ENCODE measurements at places on chromosomes 3 and 15. TPM values are rescaled to one million over a fixed set of nuclear protein-coding genes. Genes with fewer than 3 reads are reported as not detected.

DNA sequence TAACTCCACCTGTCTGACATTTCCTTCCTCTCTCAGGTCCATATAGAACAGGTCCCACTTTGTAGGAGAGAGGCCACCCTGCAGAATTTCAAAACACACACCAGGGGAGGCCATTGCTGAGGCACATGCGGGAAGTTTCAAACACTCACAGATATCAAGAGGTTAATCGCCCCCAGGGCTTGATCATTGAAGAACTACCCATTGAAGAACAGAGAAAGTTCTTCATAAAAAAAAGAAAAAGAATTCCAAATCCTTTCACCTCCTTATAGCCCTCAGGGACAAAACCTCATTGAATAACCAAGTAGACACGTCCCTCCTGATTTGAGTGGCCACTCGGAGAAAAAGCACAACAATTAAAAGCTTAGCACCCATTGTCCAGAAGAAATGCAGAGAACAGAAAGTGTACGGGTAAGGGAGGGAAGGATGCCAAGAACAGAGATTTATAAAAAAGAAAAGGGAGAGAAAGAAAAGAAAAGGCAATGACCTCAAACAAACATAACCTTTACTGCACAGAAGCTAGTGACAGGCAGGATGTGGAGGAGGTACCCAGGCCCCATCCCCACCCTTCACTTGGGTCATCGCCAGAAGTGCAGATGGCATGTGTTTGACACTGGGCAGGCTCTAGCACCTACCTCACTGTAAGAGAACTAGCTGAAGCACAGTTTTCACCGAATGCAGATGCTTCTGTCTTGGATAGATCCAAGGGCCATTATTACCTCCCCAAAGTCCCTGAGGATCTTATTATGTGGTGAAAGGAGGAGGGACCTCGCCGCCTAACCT lies 112.3 kb upstream of the HES1 start:
- H3K27ac ChIP-seq: no peak overlapping the region
- no peak overlapping the region for H3K4me3 ChIP-seq
- H3K36me3 ChIP-seq: no peaks in the 10 kb centered on the region

DNA sequence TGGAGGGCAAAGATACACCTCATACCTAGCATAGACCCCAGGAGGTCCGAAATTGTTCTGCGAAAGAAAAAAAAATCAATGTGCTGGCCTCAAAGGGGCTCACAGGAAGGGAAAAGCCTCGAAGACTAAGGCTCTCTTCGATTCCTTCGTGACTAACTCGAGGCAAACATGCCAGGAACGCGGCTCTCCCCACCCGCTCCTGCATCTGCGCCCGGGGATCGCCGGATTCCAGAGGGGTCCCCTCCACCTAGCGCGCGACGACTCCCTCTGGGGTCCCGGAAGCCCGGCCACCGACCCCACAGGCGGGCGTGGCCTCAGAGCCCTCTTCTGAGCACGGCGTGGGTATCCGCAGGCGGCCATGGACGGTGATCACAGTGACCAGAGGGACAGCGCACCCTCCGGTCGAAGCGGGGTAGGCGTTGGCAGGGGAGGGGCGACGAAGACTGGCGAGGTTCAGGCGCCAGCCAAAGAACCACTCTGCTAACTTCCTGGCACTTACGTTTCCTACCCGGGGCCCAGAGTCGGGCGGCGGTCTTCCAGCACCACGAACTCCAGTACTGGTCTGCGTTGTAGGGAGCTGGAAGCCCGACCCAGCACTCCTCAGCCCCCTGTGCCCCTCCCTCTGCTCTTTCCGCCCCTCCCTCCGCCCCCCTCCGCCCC lies 515 bp upstream of the EIF3J start:
- H3K4me1 ChIP-seq: peaks cover 19% of the 10 kb centered on the region
- peak overlapping the region; percentile 88 for H3K4me3 ChIP-seq
- H3K27me3 ChIP-seq: no peaks in the 10 kb centered on the region

RPP25 gene
- total RNA-seq: 0.74 TPM

SPINK8 gene
- not detected for total RNA-seq

FBXO45 gene
- 13.1 TPM for total RNA-seq

GOLGA6L7 gene
- total RNA-seq: not detected
